MV-4-11 (cell line): ENCODE measurements at places on chromosomes 6 and 20.

GRCh38 chr20:3900187-3900604 is 11.0 kb downstream of the PANK2 start:
- no peak for DNase-seq

GRCh38 chr6:81909981-81910900 is 157.8 kb upstream of the TENT5A start:
- DNase-seq: no peak

- DNase-seq: no peak
Measured at GRCh38 chr20:45810191-45810970, 2.1 kb upstream of the UBE2C start.

- no peak for DNase-seq
Measured at GRCh38 chr20:42067596-42067995, 449.4 kb upstream of the CHD6 start.

DNA sequence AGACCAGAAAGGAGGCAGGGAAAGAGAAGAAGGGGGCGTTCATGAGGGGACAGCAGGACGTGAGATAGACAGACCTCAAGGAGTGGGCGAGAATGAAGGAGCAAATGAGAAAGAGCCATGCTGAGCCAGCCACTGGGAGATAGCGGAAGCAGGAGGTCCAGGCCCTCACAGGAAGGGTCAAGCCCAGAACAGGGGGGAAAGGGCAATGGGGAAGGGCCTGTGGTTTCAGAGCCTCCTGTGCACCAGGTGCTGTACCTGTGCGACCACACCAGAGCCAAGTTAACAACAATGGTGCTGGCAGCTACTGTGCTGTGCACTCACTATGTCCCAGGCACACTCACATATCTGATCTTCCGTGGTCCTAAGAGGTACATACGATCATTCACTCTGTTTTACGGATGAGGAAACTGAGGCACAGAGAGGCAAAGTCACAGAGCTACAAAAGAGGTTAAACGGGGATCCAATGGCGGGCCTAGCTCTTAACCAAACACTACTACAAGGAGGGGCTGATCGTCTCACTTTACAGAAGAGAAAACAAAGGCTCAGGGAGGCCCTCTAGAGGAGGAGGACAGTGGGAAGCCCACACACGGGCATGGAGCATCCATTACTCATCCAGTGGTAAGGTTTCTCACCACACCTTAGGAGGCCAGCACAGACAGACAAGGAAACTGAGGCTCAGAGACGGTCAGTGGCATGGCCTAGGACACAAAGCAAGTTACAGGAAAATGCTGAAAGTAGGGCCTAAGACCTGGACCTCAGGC is 129.1 kb downstream of the PREX1 start:
- no peak for DNase-seq

DNA sequence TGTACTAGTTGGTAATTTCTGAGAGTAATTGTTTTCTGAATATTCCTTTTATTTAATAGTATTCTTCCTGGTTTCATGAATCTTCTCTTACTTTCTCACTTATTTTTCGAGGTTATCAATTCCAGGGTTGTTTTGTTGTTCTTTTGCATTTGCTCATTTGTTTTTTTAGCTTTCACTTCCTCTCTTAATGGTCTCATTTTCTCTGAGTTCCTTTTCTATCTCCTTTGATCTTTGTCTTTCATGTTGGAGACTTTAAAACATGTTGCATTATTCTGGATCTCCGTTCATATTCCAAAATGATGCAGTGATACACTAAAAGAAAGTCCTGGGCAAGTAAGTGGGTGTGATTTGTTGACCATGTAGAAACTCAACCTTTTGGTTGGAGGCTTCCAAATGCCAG is 345.3 kb upstream of the SLC35B3 start:
- no peak for DNase-seq

DNA sequence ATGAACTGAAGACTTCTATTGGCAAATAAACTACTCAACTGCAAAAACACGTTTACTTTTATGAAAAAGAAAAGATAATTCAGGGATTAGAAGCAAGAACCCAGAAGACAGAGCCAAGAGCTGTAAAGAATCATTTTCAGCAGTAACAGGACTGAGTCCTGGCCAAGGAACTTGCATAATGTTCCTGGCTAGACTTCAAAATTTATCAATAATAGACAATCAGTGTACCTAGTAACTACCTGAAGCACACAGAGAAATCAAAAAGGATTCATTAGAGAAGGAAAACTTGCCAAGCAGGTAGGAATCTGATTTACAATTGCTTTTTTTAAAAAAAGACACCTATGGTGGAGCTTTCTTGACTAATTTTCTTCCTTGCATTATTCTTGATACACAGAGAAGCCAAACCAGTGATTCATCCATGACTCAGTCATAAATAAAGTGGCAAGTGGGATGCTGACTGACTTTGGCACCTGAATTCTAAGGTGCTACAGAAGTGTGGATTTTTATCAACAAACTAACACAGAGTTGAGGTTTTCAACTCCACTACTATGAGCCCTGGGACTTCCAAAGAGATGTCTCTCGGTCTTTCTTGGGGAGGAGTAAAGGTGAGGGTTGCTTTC is 281.3 kb downstream of the BMP7 start:
- DNase-seq: no peak

- DNase-seq: no peak
Measured at GRCh38 chr6:23325065-23325464, 755.7 kb downstream of the HDGFL1 start.

DNA sequence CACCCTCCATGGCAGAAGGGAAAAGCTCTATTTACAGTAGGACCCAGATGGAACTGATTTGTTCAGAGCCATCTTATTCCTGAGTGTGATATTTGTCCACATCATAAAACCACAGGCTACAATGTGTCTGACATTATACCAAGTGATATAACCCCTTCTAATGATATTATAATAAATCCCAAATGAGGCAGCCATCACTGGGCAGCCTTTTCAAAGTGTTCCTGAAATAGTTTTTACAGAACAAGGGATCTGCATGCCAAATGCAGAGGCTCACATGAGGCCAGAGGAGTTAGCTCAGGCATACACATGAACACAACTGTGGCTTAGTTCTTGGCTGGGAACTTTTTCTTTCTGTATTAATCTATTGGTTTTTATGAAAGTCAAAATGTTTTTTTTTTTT is 207.7 kb downstream of the MAFB start:
- no peak for DNase-seq

DNA sequence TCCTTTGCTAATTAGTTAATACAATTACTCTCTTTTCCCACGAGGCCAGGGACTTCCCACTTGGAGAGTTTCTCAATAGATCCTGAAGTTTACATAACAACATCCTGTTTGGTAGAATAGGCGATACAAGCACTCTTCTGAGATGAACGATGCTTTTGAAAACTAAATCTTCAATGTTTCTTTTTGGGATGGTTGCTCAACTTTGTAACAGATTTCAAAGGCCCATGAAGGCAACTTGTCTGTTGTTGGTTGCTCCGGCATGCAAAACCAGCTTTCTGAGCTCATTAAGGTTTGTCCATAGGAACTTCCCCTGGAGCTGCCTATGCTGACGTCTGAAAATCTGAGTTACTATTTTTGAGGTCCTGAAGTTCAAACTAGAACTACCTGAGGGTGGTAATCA is 25.9 kb upstream of the ROS1 start:
- DNase-seq: peak; percentile 10

GRCh38 chr20:24778585-24779031 is 170.5 kb upstream of the CST7 start:
- DNase-seq: no peak

GRCh38 chr6:52262620-52263344 is 18.5 kb upstream of the IL17F start:
- DNase-seq: no peak

DNA sequence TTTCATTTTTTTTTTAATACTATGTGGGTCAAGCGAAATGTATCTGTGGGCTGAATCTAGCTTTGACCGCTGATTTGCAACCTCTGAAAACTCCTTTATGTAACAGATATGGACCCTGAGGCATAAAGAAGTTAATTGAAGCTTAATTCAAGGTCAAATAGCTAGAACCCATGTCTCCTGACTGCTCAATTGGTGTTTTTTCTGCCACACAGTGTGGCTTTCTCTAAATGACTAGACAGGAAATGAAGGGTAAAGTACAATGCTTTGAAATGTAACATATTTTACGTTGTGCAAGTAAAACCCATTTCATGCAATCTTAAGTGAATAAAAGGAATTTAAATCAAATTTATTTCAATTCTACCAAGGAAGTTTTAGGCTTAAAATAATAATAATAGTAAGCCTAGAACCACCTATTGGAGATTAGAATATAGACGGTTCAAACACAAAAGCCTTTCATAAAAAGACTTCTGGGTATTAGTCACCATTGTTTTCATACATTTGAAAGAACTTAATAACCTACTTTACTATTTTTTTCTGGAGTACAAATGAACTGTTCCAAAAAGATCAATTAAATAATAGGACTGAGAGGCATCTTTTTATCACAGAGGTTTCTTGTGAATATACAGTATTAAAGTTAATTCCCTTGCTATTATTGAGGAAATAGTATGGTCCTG is 279.8 kb downstream of the EPHA7 start:
- no peak for DNase-seq

GRCh38 chr20:41218466-41218865 is 81.1 kb downstream of the PLCG1 start:
- no peak for DNase-seq
